ENCODE measurements at places on chromosomes 11 and 22.

DNA sequence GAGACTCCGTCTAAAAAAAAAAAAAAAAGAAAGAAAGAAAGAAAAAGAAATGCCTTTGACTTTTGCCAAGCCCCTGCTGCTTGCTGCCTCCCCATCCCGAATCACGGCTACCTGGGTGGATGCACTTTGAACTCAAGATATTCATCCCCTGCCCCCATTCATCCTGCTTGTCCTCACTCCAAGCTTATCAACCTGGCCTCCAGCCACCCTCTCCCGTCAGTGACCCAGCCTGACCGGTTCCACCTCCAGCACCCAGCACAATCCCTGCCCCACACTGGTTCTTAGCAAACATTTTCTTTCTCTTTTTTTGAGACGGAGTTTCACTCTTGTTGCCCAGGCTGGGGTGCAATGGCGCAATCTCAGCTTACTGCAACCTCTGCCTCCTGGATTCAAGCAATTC, 44.4 kb downstream of the CYTH4 start:
- DNase-seq: no peak

GRCh38 chr11:13721760-13722159, 53.3 kb downstream of the FAR1 start:
- no peak for DNase-seq

DNA sequence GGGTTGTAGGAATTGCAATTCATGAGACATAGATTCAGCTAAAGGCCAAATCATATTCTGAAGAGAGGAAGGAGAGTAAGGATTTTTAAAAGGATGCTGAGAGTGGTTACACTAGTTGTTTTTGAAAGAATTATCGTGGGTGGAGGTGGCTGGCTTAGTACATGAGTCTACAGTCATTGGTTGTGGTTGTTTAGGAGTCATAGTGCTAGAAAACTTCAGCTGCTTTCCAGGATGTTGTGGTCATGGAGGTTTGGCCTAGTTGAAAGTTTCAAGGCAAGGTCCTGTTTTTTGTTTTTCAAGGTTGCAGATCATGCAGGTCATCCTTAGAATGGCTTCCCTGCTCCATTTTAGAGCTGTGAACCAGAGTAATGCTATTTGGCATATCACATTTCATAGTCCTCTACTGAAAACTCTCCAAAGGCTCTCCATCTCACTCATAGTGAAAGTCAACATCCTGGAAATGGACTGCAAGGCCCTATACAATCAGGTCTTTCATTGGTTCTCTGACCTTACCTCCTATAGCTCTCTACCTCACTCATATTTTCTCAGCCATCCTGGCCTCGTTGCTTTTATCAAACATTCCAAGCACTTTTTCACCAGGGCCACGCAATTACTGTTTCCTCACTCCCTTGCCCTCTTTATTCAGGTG, 26.1 kb upstream of the ZBTB44 start:
- no peak for DNase-seq

- DNase-seq: peak; percentile 85
Observed at GRCh38 chr11:126284829-126285228, 1.9 kb downstream of the TIRAP start.

GRCh38 chr11:131495423-131495822, 125.0 kb downstream of the NTM start:
- DNase-seq: no peak

GRCh38 chr11:125902277-125902926, 604 bp downstream of the PUS3 start:
- no peak for DNase-seq

DNA sequence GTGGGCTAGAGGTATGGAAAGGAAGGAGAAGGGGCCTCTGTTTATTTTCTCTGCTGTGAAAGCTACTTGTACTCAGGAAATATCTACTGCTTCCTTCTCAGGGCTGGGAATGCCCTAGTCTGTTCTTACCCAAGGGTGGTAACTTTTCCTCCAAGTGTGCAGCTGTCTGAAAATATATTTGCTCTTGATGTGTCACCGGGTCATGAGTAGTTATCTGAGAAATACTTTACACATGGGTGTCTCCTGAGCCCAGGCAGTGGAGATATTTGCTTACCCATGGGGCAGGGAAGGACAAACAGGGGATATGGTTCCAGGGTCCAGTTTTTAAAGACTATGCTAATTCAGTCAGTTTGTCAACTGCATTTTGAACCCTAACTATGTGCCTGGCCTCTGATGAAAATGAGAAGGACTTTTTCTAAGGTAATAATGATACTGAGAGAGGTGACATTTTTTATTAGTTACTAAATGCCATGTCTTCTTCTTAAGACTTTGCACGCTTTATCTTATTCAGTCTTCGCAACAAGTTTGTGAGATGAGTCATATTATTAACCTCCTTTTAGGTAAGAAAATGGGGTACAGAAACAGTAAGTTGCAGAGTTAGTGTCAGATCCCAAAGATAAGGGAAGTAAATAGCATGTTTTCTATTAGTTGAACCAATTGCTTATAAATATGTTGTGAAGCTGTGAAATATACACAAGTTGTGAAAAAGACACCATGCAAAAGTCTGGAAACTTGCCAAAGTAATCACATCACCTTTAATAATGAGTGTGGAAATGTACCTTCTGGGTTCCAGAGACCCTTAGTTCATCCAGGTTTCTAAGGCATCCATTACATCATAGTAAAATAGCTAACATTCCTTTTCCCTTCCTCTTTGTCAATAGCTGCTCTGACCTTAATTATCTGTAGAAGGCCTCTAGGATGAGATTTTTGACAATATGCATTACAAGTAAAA, 22.9 kb downstream of the SYTL2 start:
- peak; percentile 67 for DNase-seq

GRCh38 chr11:125583496-125583895, 9.2 kb upstream of the STT3A start:
- no peak for DNase-seq

GRCh38 chr11:57566005-57566904, 1.2 kb downstream of the UBE2L6 start:
- peak; percentile 39 for DNase-seq

- DNase-seq: no peak
Observed at GRCh38 chr11:3160252-3161031, 4.7 kb downstream of the OSBPL5 start.

- DNase-seq: no peak
Observed at GRCh38 chr22:37627545-37627944, 11.9 kb upstream of the SH3BP1 start.

DNA sequence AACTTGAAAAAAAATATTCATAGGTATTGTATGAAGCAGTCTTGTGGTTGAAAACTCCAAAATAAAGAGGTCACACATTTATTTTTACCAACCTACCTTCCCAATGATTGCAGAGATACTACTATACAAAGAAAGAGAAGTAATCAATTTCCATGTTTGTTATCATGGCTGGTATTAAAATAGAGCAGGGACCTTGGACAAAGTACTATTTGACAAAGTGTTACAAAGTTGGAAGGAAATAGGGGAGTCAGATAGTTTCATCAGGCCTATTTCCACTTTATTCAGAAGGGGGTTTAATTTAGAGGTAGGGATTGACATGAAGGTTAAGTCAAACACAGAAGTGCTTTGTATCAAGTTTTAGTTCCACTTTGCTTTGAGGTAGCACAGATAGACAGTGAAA, 34.4 kb upstream of the KIRREL3 start:
- DNase-seq: no peak
